ENCODE measurements at places on chromosomes 7 and 10.

- DNase-seq = no peak
Observed at GRCh38 chr7:77960336-77960735, 161.8 kb downstream of the PHTF2 start.

GRCh38 chr10:73771722-73772280 is 10.0 kb upstream of the CHCHD1 start:
- peak; percentile 93 for DNase-seq

- DNase-seq = peak; percentile 49
Observed at GRCh38 chr7:30330134-30331111, 46.0 kb downstream of the ZNRF2 start.

GRCh38 chr7:99953649-99954048 is 22.2 kb downstream of the AZGP1 start:
- no peak for DNase-seq

- no peak for DNase-seq
Observed at GRCh38 chr7:49563693-49564378, 209.6 kb upstream of the VWC2 start.
